ENCODE measurements at places on chromosomes 4 and X.

- no peak for DNase-seq
Measured at GRCh38 chr4:1298461-1298860, 8.8 kb downstream of the MAEA start.

DNA sequence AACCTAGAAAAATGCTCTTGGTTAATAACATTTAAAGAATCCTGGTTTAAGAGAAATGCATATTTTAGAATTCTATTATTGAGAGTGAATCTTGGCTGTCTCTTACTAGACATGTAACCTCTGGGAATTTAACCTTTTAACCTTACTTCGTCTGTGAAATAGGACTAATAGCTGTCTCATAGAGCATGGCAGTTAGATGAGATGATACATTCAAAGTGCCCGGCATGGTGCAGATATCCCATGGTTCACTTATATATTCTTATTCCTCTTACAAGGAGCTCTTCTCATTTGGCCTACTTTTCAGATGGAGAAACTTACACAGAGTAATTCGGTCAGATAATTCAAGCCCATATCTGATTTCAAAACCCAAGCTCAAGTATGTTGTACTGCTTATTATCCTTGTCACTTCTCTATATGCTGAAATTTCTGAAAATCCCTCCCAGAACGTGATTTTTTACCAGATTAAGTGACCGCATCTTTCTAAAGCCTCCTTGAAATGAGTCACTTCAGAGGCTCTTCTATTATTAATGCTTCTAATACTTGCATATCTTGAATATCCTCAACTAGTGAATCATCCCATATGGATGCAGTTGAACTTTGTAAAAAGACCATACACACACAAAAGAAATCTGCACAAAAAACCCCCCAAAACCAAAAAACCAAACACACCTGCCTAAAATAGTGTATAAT is 4.9 kb downstream of the CDKN2AIP start:
- no peak for DNase-seq

GRCh38 chr4:142596121-142596520 is 250.0 kb downstream of the INPP4B start:
- no peak for DNase-seq

- no peak for DNase-seq
Measured at GRCh38 chr4:168557658-168558057, 60.8 kb downstream of the PALLD start.

- DNase-seq: no peak
Measured at GRCh38 chr4:6591313-6591712, 16.3 kb downstream of the MAN2B2 start.

DNA sequence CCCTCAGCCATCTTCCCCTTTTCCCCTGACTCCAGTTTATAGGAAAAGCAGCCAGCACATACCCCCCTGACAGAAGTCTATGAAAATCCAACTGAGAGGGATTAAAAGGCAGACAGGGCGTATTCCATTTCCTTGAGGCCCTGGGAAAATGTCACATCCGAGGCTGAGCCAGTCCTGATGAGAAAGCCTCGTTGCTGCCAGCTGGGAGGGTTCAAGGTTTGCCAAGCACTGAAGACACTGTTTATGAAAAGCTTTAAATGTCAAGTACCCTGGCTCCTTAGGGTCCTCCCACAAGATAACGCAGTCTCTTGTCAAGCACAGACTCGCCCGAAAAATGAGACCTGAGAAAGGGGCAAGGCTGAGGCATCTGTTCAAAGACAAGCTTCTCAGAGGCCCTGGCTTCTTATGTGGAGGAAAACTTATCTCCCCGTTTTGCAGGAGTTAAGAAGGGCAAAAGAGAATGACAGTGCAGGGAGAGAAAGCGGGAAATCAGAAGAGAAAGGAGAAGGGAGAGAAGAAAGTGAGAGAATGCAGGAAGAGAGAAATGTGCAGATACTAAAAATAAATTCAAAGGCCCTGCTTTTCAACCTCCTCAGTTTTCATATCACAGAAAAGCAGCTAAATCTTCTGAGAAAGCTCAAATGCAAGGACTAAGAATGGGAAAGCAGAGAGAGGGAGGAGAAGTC is 44.7 kb downstream of the SCD5 start:
- DNase-seq: no peak

DNA sequence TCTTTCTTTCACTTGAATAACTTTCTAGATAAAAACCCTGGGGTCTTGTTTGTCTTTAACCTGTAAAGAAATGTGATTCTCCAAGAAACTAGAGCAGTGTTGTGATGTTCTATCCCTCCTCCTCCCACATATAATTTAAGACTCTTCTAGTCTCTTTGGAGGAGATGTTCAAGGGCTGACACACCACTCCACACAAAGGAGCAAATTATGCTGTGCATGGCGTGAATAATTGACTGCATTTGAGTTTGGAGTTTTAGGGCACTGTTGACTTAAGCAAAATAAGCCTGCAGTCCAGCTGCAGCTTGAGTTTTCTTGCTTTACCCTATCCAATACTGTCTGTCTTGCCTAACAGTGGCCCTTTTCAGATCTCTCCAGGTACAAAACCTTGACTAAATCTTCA is 119.7 kb downstream of the CHRDL1 start:
- DNase-seq: no peak

- DNase-seq: no peak
Measured at GRCh38 chr4:187274153-187274552, 550.5 kb upstream of the FAT1 start.

DNA sequence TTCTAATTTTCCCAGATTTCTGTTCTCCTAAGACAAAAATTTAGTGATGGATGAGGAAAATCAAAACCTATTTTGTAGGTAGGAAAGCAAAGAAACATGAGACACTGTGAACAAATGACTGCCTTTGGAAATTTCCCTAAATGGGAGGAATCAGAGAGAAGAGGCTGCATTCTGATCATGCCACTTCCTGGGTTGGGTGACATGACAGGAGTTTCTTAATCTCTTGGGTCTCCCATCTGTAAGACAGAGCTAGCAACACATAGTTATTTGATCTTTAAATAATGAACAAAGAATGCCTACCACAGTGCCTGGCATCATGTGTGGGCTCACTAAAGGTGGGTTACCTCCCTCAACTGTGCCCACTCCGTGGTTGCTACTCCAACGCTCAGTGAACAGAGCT is 57.1 kb downstream of the CCDC149 start:
- DNase-seq: no peak

DNA sequence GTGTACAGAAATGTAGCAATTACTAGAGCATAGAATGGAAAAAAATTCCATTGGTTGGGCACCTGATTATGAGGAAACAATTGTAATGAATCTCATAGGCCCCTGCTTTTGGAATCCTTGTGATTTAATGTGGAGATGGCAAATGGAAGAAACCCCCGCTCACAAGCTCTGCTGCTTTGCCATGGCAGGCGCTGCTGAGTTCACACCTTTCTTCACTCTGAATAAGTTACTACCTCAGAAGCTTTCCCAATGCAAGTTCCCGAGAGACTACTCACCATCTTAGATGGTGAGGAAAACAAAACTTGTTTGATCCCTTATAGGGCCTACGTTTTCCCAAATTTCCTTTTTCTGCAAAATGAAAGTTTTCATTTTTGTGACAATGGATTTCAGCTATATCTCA is 266.6 kb upstream of the TAPT1 start:
- DNase-seq: no peak

- peak; percentile 90 for DNase-seq
Measured at GRCh38 chrX:47361538-47362511, 8.6 kb upstream of the ZNF157 start.

GRCh38 chr4:71773004-71773403 is 10.9 kb downstream of the GC start:
- DNase-seq: no peak

- DNase-seq: no peak
Measured at GRCh38 chr4:3424522-3425095, 17.2 kb upstream of the HGFAC start.

GRCh38 chrX:2490634-2491033 is 10.1 kb downstream of the DHRSX start:
- DNase-seq: no peak

GRCh38 chr4:25207997-25208396 is 25.8 kb upstream of the PI4K2B start:
- DNase-seq: no peak

DNA sequence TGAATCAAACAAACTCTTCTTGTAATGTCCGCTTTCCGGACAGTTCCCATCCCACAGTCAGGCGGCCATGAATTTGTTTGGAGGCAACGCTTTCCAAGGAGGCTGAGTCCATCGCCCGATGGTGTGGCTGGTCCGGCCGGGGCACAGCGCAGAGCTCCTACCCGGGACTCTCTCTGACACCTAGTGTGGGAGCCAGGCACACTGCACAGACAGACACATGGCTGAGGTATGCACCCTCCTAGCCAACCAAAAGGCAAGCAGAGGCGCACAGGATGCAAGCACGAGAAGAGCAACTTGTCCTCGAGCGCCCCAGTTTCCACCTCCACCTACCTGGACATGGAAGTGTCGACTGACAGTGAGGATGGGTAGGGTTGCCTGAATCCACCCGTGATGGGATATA is 87.5 kb downstream of the LEF1 start:
- no peak for DNase-seq

GRCh38 chrX:46506076-46506475 is 39.1 kb downstream of the ZNF674 start:
- no peak for DNase-seq

Measured in GM04503 (cell line).